CD4-positive, alpha-beta T cell treated with Interleukin-10 for 1 hour (primary cell): ENCODE measurements at places on chromosomes 3 and 15.
A peak's percentile ranks its signal among the peaks of the same experiment; 100 is the strongest.

- no peak for DNase-seq
Measured at GRCh38 chr3:28646435-28646834, 297.8 kb upstream of the AZI2 start.

DNA sequence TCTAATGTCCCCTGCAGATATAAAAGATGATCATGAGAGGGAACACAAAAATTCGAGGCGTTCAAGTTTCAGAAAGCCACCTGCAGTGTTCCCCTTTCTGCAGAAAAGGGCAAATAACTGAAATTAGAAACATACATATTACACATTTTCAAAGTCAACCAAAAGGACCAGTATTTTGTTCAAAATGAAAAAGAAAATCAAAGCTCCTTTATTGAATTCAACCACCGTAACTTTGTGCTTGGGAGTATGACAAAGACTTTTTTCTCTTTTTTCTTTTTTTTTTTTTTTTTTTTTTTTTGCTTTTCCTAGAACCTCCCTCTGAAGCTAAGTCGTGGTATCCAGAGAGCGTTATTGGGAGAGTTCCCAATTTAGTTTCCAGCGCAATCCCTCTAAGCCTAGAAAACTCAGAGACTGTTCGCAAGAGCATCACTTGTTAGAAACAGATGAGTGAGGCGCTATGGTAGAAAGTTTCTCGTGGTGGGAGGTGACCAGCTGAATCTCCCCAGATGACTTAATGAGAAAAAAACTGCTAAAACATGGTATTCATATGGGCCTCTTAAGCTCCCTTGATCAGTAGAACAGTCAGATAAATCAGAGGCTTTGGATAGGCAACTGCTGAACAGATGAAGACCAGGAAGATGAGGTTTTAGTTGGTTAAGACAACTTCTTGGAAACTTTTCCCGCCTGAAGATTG, 77.4 kb downstream of the MB21D2 start:
- no peak for DNase-seq

DNA sequence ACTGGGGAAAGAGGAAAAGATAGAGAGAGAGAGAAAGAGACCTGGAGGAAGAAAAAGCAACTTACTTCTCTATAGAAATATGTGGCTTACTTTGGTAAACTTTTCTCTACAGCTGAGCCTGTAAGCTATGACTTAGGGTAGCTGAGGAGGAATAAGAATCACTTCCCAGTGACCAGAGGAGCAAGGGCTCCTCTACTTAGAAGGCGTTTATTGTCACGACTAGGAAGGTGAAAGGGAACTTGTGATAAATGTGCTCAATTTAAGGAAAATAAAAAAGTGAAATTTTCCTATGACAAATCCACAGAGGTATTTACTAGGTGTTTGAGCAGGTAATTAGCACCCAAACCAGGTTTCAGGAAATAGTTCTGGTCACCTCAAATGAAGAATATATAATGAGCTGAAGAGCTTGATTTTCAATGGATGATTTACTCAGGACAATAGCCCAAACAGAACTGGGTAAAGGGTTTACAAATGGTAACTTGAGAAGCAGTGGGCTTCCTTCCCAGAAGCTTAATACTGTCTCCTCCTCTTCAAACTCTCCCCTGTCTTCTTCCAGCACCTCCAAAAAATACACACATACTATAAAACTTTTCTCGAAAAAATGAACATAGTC, 46.1 kb downstream of the SOX2 start:
- DNase-seq = no peak

- DNase-seq = no peak
Measured at GRCh38 chr3:139327231-139327630, 16.6 kb upstream of the MRPS22 start.

DNA sequence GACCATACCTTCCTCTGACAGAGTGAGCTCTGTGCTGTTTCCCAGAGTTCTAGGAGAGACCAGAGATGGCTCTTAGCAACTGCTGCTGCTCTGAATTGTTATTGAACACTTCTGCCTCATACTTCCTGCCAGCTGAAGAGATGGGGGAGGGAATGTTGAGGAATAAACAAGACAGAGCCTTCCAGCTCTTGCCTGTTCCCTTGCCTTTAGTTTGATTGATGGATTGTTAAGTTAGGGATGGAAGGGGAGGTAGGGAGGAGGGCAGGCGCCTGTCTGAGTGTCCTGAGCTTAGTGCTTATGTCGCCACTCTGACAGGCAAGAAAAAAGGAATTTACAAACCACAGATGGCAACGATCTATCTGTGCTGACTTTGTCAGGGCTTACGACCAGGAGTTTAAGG, 42.8 kb downstream of the ZNF609 start:
- DNase-seq = peak; percentile 21

DNA sequence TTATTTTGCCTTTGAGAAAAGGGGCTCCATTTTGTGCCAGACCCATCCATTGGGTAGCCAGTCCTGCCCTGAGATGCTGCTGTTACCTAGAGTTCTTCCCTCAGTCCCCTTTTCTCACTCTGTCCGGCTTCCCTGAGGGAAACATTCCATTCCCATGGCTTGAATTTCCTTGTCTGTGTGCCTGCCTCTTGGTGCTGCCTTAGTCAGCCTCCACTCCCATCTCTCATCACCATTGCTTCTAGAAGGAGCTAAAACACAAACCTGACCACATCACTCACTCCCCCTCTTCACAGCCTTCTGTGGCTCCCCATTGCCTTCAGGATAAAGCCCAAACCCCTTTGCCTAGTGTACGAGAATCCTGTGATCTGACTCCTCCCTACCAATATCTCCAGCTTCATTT, 25.2 kb upstream of the C2CD4B start:
- no peak for DNase-seq

DNA sequence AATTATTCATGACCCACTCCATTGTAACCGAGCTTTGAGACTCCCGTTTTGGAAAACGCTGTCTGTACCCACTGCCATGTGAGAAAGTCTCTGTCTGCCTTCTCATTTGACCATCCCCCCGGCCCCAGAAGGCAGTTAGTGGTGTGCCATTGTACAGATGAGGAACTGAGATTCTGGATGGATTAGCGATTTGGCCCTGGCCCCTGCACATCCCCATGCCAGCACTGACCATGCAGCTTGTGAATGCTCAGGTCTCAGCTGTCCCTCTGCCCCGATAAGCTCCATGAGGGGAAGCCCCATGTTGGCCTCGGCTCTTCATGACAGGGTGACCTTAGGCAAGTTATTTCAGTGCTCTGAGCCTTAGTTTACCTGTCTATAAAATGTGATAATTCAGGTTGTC, 153.0 kb upstream of the SMAD3 start:
- no peak for DNase-seq

DNA sequence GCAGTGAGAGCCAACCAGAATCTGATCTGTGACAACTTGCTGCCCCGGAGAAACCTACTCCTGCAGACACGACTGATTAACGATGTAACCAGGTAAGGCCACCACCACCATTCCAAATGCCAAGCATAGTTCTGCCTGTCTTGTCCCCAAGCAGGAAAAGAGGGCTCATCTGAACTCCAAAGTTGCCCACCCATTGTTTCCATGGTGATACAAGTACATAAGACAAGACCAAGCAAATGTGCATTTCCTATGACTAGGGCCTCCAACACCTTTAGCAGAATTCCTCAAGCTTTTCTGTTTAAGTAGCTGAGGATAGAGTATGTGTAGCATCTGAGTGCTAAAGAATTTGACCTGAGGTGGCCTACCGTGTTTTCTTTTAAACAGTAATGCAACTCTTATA, 290.7 kb downstream of the RYR3 start:
- DNase-seq = no peak

- DNase-seq = no peak
Measured at GRCh38 chr3:28250999-28251398, 9.6 kb downstream of the CMC1 start.

DNA sequence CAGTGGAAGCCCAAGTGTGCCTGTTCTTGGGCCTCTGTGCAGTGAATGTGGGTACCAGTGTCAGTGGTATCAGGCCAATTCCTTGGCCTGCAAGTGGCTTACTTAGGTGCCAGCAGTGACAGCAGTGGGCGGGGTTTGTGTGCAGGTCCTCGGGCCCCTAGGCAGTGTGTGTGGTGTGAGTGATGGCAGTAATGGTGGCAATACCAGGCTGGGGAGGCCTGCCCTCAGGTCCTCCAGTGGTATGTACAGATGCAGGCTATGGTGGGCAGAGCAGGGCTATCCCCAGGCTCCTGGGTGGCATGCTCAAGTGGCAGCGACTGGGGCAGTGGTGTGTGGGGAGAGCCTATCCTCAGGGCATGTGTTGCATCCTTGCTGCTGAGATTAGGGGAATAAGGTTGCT, 379.7 kb downstream of the SQOR start:
- DNase-seq = no peak

DNA sequence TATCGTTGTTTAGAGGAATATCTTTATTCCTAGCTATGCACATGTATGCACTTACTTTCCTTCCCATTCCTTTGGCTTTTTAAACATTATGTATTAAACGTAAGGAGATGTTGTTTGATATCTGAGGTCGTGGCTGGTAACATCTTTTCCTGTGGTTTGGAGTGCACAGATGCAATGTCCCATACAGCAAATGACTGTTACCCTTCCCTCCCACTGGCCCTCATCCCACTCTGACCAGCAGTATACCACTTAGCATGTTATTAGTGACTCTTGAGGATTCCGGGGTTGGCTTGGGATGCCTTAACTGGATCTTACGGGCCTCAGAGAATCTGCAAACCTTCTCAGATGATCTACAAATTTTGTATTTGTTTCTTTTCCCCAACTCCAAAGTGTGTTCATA, 34.5 kb downstream of the TGFBR2 start:
- no peak for DNase-seq

GRCh38 chr3:177647876-177648275, 450.6 kb upstream of the TBL1XR1 start:
- DNase-seq = peak; percentile 48

DNA sequence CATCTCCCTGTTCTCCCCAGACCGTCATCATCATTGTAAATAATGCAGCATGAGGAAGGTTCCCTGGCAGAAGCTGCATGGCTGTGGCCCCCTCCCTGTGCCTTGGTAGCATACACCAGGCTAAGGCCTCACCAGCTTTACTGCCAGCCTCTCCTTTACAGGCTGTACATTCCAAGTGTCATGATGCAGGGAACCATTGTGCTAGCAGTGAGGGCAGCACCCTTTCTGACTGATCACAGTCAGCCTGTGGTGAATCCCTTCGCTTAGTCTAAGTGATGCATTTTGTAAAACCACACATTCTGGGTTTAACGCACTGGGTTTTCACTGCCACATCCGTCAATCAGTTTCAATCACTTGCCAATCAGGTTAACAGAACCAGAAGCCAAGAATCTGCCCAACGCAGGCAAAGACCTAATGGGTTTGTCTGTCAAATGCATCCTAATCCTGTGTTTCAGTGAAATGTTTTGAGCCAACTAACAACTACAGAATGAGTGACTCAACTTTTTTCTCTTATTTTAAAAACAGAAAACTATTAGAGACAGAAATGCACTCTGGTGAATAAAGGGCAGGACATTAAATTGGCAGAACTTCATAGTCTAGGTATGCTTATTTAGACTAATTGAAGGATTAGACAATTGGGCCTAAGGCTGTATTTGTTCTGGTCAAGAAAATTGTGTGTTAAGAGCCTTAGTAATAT, 225.9 kb upstream of the DPH6 start:
- no peak for DNase-seq

- peak; percentile 44 for DNase-seq
Measured at GRCh38 chr3:184334470-184335158, 2.8 kb upstream of the FAM131A start.

- DNase-seq = no peak
Measured at GRCh38 chr3:131796558-131797198, 238.1 kb downstream of the CPNE4 start.

DNA sequence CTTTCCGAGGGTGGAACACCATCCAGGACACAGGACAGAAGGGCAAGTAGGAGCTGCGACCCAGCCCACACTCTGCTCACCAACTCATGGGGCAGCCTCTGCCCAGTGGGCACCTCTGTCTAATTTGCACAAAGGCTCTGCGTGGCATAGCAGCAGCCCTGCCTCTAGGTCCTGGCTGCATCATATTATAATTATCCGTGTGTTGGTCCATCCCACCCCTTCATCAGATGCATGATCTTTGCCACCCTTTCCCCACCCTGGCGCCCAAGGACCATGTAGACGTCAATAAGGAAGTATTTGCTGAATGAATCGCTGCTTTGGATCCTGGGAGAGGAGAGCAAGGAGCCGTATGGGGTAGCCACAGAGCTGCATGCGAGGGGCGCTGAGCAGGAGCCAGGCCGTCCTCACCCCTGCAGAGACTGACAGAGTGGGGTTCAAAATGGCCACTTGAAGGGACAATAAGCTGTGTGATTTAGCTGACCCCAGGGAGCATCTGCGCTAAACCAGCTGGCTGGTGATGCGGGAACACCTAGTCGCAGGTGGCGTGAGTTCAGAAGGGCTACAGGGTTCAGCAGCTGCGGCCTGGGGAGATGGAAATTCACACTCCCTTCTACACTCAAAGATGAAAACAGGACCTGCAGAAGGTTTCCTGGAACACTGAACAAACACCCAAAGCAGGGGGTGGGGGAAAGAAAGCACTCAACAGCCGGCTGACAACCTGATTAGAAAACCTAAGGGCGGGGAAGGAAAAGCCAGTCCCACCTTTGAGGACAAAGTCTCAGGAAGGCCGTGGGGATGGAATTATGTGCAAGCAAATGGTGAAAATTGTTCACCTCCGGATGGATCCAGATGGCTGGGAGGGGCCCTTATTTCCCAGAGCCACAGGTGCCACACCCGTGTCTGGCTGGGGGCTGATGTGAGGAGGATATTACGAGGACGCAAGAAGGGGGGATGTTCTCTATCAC, 6.4 kb downstream of the MGLL start:
- no peak for DNase-seq

DNA sequence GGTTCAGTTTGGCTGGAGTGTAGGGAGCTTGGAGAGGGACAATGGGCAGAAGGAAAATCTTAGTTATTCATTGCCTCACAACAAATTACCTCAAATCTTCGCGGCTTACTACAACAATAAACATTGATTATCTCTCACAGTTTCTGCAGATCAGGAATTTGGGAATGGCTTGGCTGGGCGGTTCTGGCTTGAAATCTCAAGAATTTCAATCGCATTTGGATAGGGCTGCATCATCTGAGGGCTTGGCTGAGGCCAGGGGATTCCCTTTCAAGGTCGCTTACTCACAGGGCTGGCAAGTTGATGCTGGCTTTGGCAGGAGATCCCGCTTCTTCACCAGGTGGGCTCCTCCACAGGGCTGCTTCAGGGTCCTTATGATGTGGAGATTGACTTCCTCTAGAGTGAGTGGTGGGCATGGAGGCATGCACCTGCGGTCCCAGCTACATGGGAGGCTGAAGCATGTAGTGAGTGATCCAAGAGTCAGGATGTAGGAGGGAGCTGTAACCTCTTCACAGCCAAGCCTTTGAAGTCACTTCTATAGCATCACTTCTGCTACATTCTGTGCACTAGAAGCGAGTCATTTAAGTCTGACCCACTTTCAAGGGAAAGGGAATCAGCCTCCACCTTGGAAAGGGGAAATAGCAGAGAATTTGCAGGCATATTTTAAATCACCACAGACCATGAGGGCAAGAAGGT, 63.1 kb downstream of the CDC25A start:
- no peak for DNase-seq

DNA sequence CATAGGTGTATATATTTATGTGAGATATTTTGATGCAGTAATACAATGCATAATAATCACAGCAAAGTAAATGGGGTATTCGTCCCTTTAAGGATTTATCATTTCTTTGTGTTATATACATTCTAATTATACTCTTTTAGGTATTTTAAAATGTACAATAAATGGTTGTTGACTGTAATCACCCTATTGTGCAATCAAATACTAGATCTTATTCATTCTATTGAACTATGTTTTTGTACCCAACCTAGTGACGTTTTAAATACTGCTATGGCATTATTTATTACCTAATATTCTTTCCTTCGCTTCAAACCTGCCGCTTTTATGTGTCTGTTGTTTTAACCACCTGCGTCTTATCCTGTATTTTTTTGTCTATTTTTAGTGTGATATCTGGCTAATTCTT, 132.4 kb downstream of the ADAMTSL3 start:
- no peak for DNase-seq

- peak; percentile 14 for DNase-seq
Measured at GRCh38 chr3:64022451-64023186, 675 bp downstream of the PSMD6 start.
